ENCODE measurements at places on chromosomes 1 and 21.

GRCh38 chr1:230065571-230065970 lies 1.5 kb upstream of the GALNT2 start:
- no peak for DNase-seq

- DNase-seq = no peak
Observed at GRCh38 chr1:228268881-228269265, 61.0 kb downstream of the OBSCN start.

DNA sequence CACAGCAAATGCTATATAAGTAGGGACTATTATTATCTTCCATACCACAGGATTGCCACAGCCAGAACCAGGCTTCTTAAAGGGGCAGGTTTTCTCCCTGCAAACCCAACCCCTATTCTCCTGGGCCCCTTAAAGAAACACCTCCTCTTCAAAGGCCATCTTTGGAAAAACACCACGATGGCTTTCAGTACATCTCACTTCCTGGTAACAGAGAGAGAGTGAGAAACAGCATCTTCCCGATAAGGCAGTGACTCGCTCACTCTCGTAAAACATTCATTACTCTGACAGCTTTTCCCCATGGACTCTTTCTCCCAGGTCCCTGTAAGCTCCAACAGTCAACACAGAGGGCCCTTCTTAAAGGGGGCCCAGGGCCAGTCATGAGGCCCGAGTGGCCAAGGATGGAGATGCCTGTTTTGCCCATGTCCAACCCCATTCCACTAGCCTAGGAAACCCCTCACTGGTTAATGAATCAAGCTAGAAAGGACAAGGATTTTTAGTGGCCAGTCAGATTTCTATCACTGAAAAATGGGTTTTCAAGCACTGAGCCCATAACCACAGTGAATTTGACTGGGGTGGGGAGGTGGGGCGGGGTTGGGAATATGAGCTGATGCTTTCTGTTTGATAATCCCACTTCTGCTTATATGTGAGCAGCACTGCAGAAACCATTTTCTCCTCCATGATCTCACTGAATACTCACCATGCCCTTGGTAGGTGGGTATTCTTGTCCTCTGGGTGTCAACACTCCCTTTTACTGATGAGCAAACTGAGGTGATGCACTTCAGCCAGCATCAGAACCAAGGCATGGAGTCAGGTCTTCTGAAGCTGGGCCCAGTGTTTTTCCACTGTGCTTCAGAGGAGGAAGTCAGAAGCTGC lies 3.6 kb upstream of the NAV1 start:
- no peak for DNase-seq

GRCh38 chr1:63772876-63773275 lies 941 bp upstream of the ROR1 start:
- no peak for DNase-seq

DNA sequence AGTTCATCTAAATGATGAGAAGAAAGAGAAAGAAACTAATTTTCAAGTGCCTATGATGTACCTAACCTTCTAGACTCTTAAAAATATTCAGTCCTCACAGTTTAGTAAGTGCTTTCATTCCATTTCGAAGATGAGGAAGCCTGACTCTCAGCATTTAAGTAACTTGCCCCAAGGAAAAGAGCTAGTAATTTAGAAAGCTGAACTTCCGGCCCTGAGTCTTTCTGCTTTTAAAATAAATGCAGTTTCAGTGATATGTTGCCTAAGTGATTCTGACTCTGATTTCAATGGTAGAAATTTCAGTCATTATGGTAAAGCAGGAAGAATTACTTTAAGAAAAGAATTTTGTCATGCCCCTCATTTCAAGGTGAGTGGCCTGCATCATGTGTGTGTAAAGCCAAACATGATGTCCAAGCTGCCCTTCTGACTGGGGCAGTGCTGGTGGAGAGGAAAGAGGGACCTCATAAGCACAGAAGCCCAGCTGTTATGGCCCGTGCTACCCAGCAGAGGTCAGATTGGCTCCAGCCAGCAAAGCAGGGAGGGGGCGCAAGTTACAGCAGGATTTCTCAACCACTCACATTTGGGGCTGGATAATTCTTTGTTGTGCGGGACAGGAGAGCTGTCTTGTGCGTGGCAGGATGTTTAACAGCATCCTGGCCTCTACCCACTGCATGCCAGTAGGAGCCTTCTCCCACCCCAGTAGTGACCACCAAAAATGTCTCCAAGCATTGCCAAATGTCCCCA lies 10.7 kb downstream of the ATP1A4 start:
- peak; percentile 27 for DNase-seq

- no peak for DNase-seq
Observed at GRCh38 chr1:174158767-174159251, 511 bp upstream of the RABGAP1L start.

GRCh38 chr1:67552336-67552759 lies 122.1 kb upstream of the SERBP1 start:
- DNase-seq = no peak

Data from T-helper 1 cell (primary cell).